Psoas muscle (tissue), 8 donors: ENCODE measurements at places on chromosomes 3 and 15.

GRCh38 chr3:66472313-66473134 lies 28.3 kb downstream of the LRIG1 start:
- DNase-seq = no peak

GRCh38 chr15:95017666-95018328 lies 786.4 kb downstream of the MCTP2 start:
- peak; percentile 27 for DNase-seq

GRCh38 chr15:57472861-57473260 lies 96.6 kb downstream of the CGNL1 start:
- DNase-seq = no peak

DNA sequence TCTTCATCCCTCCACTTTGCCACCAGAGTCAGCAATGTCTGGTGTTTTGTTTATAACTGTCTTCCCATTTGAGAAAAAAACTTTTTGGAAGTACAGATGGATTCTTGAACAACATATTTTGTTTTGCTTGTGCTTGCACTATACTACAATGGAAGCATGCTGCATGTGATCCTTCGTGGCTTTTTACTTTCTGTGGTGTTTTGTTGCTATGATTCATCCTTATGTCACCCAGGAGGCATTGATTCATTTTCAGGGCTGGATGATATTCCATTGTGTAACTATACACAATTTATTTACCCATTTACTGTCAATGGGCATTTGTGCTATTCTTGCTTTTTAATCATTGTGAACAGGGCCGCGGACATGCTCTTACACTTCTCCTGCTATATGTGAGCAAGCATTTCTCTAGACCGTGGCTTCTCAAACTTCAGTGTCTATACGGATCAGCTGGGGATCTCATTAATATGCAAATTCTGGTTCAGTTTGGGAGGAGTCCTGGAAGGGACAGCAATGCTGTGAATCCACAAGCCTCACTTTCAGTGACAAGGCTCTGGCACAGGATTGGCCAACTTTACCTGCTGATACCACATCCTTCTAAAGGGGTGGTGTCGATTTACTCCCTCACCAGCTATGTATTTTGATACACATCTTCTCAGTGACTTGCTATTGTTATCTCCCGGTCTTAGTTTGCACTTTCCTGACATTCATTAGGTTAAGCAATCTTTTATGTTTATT lies 65.9 kb downstream of the POLR2M start:
- DNase-seq = no peak

DNA sequence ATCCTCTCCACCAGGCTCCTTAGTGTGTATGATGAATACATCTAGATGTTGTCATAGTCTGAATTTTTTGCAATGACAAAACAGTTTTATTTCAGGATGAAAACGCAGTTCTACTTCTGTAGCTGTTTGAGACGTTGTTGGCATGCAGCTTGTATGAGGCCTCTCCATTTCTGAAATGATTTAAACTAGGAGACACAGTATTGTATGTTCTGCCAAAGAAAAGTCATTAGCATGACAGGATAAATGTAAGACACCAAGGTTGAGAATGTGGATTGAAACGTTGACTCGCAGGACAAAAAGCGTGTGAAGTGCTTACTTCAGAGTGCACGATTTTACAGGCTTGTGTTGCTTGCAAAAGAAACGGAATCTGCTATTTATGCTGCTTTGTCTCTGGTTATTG lies 35.3 kb downstream of the ABHD17C start:
- DNase-seq = no peak
